HCT116 (cell line): ENCODE measurements at places on chromosomes 13 and 19. TPM values are rescaled to one million over a fixed set of nuclear protein-coding genes. Genes with fewer than 3 reads are reported as not detected.

- DNase-seq: no peak
These were observed at the start of gene OR10H1 for GRCh38 chr19:15815306-15815705. Gene OR10H1, minus strand, starts transcription at chr19:15815664. Its CDS starts 7,627 bp downstream, at chr19:15808037.

Gene KLK12
- total RNA-seq: not detected

Gene TNPO2
- 81.8 TPM for total RNA-seq

- no peak for DNase-seq
These were observed 4.8 kb downstream of the C19orf25 start for GRCh38 chr19:1474011-1474764.

Gene ZNF555
- 4.5 TPM for total RNA-seq

Gene UQCR11
- total RNA-seq: 303 TPM

- no peak for DNase-seq
These were observed 12.8 kb upstream of the MAP2K2 start for GRCh38 chr19:4136680-4137088.
